ENCODE measurements at places on chromosomes 2 and 18.

DNA sequence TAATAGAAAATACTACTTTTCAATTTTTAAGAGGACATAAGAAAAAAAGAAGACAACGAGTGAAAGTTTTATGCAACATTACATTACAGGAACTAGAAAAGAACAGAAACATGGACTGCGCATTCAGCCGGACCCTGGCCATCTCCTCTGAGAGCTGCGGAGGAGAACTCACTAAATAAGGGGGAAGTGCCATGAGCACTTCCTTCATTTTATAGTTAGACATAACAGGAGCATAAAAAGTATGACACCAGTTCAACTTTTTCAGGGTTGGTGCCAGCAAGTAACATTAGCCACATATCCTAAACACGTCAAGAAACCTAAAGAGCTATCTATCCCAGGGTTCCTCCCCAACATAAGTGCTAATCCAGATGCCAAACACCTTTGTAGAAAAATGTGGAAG, 78.0 kb upstream of the SERTAD2 start:
- no peak for DNase-seq

- DNase-seq = no peak
These were observed 83.7 kb upstream of the VRK2 start for GRCh38 chr2:57962861-57963260.

GRCh38 chr2:60259781-60260180, 293.7 kb downstream of the BCL11A start:
- no peak for DNase-seq

DNA sequence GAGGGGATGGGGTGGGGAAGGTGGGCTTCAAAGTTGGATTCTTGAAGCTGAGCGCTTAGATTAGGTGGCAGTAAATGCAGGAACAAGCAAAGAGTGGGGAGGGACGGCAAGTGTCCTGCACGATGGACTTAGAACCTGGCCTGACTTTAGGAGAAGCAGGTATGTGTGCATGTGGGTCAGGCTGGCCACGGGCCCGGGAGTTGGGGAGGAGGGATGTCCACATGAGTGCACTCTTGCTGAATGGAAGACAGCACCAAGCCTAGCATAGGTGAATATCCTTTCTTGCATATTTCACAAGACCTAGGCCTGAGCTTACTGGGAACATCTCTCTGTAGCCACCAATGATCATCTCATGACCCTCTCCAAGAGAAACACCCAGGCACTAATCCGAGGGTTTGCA, 96.1 kb downstream of the DDX1 start:
- no peak for DNase-seq

DNA sequence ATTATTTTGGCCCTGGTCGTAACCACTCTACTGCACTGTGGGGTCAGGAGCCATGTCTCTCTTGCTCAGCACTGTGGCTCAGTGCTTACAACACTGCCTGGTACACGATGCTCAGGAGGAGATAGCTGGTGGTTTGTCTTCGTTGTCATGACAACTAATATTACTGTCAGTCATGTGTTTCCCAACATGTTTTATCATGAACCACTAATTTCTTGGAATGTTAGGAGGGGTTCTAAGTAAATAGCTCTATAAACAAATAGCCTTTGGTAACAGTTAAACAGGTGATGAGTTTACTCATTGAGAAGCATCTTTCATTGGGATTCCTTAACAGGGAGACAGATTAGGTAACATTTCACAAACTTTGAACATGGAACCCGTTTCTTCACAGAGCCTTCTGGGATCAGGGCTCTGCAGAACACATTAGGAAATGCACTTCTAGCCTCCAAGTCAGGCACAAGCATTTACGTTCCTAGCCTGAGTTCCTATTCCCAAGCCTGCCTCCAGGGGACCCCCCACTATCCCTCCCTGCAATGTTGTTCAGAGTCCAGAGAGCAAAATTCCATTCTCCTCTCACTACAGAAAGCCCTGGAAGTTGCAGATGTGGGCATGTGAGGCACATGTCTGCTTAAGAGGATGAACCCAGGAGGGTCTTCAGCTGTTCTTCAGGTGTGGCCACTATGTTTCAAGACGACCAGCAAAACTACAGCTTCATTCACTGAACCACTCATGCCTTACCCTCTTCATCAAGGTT, 6.4 kb upstream of the RBM44 start:
- peak; percentile 34 for DNase-seq

DNA sequence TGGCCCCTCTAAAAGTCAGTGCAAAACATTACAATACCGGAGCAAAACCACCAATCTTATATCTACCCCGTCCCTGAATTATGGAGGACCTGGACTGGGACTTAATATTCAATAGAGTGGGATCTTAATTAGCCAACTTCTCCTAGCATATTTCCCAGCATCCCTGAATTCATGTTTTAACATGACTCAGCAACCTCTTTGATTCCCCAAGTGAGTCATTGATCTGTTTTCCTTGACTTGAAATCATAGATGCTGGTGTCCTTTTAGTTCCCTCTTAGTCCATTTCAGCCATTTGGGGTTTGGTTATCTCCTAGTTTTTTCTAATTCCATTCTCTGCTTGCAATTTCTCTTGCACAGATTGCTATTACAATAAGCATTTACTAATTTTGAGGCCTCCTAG, 677.7 kb upstream of the CELF4 start:
- no peak for DNase-seq

GRCh38 chr2:45860136-45861121, 209.0 kb downstream of the PRKCE start:
- no peak for DNase-seq

GRCh38 chr18:76997951-76998808, 134.4 kb downstream of the MBP start:
- no peak for DNase-seq

DNA sequence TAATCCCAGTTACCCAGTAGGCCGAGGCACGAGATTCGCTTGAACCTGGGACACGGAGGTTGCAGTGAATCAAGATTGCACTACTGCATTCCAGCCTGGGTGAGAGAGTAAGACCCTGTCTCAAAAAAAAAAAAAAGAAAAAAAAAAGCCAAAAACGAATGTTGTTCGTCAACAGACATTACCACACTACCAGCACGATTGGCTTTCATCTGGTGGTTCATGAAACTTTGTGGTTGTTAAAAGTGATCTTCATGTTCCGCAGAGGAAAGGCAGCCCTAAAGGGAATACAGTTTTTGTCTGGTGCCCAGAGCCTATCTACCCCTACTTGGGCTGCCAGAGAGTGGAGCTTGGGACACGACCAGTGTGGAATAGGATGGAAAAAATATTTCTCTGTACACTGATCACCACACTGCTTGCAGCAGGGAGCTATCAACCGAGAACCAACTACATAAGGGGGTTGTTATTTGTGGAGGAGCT, 13.6 kb upstream of the CXCR4 start:
- no peak for DNase-seq

- peak; percentile 34 for DNase-seq
These were observed 3.5 kb upstream of the RFX8 start for GRCh38 chr2:101478181-101479001.

DNA sequence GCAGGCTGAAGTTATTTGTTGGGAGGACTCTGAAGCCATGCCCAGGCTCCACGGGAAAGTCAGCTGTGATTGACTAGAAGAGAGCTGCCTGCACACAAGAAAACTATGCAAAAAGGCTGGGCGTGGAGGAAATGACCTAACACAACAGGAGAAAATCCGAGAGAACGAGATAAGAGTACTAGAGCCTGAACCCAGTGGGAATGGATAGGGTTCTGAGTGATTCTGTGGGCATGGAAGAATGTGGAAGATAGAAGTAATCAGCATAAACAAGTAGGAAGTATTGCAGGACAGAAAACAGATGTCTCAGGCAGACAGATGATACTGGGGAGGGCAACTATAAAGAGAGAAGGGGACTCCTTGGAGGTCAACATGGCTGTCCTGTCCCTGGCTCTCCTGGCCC, 12.1 kb upstream of the COPS8 start:
- peak; percentile 95 for DNase-seq

GRCh38 chr2:26692279-26692896, at the start of gene KCNK3:
Gene KCNK3, plus strand, starts transcription at chr2:26692722. Its CDS starts 154 bp downstream, at chr2:26692876.
- peak; percentile 20 for DNase-seq

DNA sequence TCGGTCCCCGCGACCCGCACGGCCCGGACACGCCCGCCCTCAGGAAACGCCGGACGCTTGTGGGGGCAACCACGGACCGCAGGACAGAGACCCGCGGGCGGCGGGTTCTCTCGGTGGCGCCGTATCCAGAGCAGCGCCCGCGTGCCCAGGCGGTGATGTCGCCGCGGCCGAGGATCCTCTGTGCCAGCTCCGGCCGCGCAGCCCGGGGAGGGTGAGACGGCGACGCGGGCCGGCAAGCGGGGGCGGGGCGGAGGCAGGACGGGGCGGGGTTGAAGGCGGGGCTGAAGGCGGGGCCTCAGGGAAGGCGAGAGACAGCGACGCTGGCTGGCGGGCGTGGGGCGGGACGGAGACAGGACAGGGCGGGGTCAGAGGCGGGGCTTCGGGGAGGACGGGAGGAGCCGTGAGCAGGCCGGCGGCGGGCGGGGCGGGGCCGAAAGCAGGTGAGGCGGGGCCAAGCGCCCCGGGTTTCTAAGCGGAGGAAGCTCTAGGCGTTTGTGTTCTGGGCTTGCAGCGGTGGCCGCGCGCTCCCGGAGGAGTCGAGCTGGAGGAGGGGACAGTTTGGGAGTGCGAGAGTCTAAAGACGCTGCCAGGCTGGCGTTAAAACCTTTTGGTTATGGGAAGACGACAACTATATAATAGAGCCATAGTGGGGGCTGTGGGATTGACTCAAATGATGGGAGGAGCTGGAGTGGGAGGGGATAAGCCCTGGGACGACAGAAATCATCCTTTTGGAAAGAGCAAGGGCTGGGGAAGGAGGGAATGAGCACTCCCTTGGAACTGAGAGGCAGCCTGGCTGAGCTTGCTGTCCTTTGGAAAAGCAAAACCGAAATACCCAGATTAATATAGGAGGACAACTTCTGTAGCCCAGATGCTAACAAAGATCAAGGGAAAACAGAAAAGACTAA, at the start of gene DSEL:
TSS of gene DSEL (minus strand) at position 182 of the 905 bp plus-strand sequence. CDS start 2,112 bp downstream, outside the sequence.
- peak; percentile 60 for DNase-seq

DNA sequence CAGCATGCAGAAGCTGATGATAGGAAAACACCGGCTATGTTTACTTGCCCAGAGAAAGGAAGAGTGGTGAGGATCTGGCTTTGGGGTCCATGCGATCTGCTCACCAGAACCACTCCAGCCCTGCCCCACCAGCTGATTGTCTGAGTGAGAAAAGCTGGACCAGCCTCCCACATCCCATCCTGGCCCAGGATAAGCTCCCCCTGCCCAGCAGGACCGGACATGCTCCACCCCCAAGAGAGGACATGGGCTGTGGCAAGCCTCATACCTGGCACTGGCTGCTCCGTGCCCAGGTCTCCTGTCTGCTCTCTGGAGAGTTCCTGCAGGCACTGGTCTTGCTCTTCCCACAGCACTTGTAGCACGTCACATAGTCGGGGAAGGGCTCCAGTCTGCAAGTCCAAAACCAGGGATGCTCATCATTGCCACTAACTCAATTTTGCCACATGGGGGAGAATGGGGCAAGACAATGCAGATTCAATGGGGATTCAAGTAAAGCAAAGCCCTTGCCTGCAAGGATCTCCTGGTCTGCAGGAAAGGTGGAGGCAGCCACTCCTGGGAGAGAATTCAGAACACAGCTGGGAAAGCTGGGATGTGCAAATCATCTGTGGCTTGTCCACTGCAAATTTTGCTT, 30.0 kb downstream of the SCTR start:
- no peak for DNase-seq

- DNase-seq = no peak
These were observed 54.5 kb downstream of the PARD6G start for GRCh38 chr18:80192653-80193385.

DNA sequence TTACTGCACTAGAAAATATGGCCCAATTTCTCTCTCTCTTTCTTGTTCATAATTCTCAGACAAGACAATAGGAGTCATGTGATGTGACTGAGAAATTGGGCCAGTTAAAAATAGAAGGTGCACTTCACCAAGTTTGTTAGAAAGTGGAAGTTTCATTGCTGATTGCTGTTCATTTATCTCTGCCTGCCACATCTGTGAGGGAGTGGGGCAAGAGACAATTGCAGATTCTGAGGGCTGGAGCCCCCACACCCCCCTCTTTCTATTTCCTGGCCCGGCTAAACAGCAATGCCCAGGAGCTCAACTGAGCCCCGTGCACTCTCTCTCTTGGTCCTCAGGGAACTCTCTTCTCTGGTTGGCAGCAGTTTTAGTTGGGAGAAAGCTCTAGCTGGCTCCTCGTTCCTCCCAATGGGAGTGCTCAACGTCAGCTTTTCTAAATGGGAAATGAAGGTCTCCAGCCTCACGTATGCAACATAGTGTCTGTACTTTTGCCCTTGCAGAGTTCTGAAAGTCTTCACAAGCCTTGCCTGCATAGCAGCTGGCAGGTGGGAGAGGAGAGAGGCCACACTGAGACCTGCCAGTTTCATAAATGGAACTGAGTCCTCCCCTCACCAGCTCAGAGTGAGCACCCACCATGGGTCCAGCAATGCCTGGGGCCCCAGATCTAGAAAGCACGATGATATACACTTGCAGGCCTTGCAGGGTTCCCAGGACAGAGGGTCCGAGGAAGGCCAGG, 115.7 kb downstream of the MYCN start:
- no peak for DNase-seq

DNA sequence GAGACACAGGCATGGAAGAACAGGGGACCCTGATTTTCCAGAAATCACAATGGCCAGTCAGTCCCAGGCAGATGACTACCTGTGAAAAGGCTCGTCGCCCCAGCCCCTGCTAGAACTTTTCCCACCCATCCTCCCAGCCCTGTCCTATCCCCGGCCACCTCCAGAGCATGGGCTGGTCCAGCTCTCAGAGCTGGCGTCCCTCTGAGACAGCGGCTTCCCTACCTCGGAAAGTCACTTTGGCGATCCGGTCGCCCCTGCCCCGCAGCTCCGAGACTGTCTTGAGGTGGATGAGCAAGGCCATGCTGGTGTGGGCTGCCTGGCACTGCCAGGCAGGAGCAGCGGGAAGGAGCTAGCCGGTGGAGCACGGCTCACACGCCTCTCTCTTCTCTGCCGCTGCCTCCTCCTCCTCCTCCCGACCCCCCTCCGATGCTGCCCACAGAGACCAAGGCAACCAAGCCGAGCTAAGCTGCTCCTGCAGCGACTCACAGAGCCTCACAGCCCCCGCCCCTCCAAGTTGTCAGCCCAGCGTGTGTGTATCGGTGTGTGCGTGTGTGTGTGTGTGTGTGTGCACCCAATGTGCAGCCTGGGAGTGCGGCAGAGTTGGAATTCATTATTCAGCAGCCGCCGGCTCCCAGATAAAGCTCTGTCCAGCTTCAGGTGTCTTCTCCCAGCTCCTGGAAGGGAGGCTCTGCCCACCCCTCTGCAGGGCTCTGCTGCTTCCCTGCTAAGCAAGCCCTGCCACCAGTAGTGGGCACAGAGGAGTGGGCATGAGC, 80.5 kb upstream of the OTOF start:
- no peak for DNase-seq

DNA sequence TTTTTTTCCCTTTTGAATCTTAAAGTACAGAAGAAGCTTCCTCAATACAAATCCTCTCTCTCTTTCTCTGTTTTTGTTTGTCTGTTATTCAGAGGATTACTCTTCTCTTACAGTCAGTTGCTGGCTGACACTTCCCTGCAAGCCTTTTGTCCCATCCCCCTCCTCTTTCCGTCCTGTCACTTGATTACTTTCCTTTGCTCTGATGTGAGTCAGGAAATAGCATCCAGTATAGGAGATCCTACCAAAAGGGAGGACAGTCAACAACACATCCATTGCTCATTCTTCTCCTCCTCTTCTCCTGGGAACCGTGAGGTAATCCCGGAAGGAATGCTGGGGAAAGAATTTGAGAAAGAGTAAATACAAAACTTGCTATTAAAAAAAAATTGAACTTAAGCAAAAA, 79.3 kb upstream of the SCN7A start:
- peak; percentile 76 for DNase-seq

- no peak for DNase-seq
These were observed 156.3 kb downstream of the TTC32 start for GRCh38 chr2:19745318-19746136.
